ENCODE measurements at places on chromosomes 4 and X. TPM values are rescaled to one million over a fixed set of nuclear protein-coding genes. Genes with fewer than 3 reads are reported as not detected.
A peak's percentile ranks its signal among the peaks of the same experiment; 100 is the strongest.

The RADX gene
- total RNA-seq = 2.3 TPM

The BTC gene
- total RNA-seq = 40.6 TPM

The JAKMIP1 gene
- 1.2 TPM for total RNA-seq

The SGMS2 gene
- 278 TPM for total RNA-seq

The CLGN gene
- total RNA-seq = 1.8 TPM

The OTC gene
- not detected for total RNA-seq

The CT45A10 gene
- total RNA-seq = not detected

The DNASE1L1 gene
- total RNA-seq = 19.9 TPM

GRCh38 chrX:31178064-31178768, 106.4 kb upstream of the FTHL17 start:
- H3K4me1 ChIP-seq = no peaks in the 10 kb centered on the region
- no peak for DNase-seq
- peaks cover 3% of the 10 kb centered on the region for H3K36me3 ChIP-seq

- H3K4me1 ChIP-seq = peaks cover 10% of the 10 kb centered on the region
- no peak for DNase-seq
- H3K36me3 ChIP-seq = no peaks in the 10 kb centered on the region
- H3K4me3 ChIP-seq = no peak overlapping the region
- H3K27me3 ChIP-seq = no peaks in the 10 kb centered on the region
Measured at GRCh38 chr4:88757776-88758175, 60.1 kb upstream of the NAP1L5 start.

DNA sequence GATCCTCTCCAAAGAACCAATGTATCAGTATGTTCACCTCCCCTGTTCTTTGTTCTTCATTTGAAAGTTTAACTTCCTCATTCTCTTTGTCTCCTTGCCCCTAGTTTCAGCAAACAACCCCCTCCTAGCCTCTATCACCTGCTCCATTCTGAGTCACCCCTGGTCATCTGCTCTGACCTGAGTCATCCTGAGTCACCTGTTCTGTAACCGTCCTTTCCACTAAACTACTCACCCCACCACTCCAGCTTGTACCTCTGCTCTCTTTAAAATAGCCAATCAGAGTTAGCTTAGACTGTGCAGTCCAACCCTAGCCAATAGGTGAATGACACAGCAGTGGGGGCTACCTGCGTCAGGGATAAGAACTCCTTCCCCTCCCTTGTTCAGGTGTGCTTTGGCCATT, 249.8 kb upstream of the AADAT start:
- DNase-seq = no peak
- no peaks in the 10 kb centered on the region for H3K4me1 ChIP-seq
- H3K27me3 ChIP-seq = no peaks in the 10 kb centered on the region
- no peak overlapping the region for H3K27ac ChIP-seq

- no peak for DNase-seq
- H3K36me3 ChIP-seq = no peaks in the 10 kb centered on the region
- no peak overlapping the region for H3K27ac ChIP-seq
- H3K27me3 ChIP-seq = no peaks in the 10 kb centered on the region
- H3K4me1 ChIP-seq = no peaks in the 10 kb centered on the region
Measured at GRCh38 chr4:84530871-84531270, 31.8 kb upstream of the NKX6-1 start.

DNA sequence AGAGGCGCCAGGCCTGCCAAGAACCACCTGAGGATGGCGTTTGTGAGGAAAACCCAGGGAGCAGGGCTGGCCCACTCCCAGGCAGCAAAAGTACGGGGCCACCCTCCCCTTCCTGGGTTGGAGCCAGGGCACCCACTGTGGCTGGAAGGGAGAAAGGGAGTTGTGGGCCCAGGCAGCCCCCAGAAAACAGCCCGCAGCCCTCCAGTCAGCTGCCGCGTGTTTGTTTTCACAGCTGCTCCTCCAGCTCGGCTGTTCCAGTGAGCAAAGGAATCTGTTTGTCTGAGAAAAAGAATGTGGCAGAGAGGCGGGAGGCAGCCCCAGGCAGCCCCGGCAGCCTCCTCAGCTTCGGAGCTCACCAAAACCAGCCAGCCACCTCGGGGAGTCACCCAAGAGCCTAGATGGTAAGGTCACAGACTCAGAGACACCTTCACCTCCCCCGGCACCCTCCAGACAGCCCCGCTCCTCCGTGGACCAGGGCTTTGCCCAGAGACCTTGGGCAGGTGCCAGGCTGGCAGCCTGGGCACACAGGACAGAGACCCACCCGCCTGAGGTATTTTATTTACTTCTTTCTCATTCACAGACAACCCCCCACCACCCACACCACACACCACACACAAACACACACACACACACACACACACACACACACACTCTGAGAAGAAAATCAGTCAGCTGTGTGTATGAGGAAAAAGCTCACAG, 338.1 kb downstream of the BCOR start:
- no peak for DNase-seq
- H3K4me3 ChIP-seq = no peak overlapping the region
- H3K27me3 ChIP-seq = peaks cover 5% of the 10 kb centered on the region
- H3K36me3 ChIP-seq = no peaks in the 10 kb centered on the region

GRCh38 chr4:48203819-48204218, 65.8 kb downstream of the TEC start:
- no peaks in the 10 kb centered on the region for H3K36me3 ChIP-seq
- H3K27me3 ChIP-seq = no peaks in the 10 kb centered on the region
- no peak overlapping the region for H3K27ac ChIP-seq
- peaks cover 8% of the 10 kb centered on the region for H3K4me1 ChIP-seq

DNA sequence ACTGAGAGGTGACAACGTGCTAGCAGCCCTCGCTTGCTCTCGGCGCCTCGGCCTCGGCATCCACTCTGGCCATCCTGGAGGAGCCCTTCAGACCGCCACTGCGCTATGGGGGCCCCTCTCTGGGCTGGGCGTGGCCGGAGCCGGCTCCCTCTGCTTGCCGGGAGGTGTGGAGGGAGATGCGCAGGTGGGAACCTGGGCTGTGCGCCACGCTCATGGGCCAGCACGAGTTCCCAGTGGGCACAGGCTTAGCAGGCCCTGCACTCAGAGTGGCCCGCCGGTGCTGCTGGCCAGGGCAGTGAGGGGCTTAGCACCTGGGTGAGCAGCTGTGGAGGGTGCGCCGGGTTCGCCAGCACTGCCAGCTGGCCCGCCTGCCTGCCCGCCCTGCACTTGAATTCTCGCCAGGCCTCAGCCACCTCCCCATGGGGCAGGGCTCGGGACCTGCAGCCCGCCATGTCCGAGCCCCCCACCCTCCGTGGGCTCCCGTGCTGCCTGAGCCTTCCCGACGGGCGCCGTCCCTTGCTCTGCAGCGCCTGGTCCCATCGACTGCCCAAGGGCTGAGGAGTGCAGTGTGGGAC, 148.0 kb downstream of the RAPGEF2 start:
- no peak overlapping the region for H3K4me3 ChIP-seq
- H3K27ac ChIP-seq = no peak overlapping the region
- peaks cover 25% of the 10 kb centered on the region for H3K4me1 ChIP-seq

DNA sequence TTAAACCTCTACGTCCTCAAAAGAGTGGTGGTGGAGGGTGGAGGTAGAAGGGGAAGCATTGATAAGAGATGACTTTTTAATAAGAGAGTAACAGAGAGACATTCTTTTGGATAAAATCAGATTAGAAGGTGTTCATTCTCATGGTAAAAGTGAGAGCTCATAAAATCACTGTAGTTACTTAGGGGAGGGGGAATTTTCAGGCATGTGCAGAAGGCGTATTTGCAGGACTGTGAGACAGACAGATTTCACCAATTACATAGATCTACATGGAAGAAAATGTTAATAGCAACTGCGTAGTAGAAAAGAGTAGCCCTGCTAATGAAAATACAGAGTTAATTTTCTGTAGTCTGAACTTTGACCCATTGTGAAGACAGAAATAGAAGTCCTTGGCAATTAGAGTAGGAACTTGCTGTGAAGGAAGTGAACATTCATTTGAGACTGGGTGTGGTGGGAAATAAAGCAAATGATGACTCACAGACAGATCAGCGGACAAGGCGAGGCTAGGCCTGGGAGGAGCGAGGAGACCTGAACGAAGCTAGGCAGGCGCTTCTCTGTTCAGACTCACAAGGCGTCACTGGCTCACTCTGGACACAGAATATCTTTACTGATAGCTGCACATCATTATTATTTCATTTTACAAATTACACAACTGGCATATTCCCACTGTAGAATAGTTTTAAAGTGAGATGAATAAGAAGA, 57.2 kb upstream of the FAM9C start:
- H3K27ac ChIP-seq = peak overlapping the region; percentile 40
- no peaks in the 10 kb centered on the region for H3K27me3 ChIP-seq
- no peak for DNase-seq
- H3K4me1 ChIP-seq = peaks cover 29% of the 10 kb centered on the region
- H3K36me3 ChIP-seq = no peaks in the 10 kb centered on the region
- H3K4me3 ChIP-seq = no peak overlapping the region

DNA sequence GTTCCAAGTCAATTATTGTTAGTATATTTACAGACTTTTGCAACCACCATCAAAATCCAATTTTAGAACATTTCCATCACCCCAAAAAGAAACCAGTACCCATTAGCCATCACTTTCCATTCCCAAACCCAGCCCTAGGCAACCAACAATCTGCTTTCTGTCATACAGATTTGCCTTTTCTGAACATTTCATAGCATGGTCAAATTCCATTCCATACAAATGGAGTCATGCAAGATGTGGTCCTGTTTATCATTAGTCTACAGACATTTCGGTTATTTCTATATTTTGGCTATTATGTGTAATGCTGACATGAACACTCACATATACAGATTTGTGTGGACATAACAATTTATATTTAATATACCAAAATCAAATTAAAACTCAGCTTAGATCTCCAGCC, 508.7 kb downstream of the ZNF674 start:
- no peak for DNase-seq
- H3K4me3 ChIP-seq = no peak overlapping the region
- H3K27me3 ChIP-seq = no peaks in the 10 kb centered on the region
- H3K4me1 ChIP-seq = no peaks in the 10 kb centered on the region
- H3K27ac ChIP-seq = no peak overlapping the region

DNA sequence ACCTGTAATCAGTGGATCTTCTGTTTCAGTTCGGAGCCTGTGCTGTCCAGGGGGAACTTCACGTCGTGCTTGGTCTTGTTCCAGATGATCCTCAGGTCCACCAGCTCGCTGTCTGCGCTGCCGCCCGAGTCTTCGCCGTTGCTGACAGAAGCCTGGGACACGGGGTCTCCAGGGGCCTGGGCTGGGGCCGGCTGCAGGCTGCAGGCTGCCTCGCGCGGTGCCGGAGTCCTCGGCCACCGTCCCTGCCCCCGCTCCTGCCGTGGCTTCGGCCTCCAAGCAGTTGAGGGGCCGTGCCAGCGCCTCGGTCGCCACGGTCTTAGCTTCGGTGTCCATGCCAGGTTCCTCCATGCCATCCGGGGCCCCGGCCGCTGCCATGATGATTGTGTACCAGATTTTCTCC, 37.3 kb upstream of the CCNI start:
- no peaks in the 10 kb centered on the region for H3K36me3 ChIP-seq
- DNase-seq = no peak
- H3K4me3 ChIP-seq = no peak overlapping the region
- H3K4me1 ChIP-seq = no peaks in the 10 kb centered on the region
- H3K27me3 ChIP-seq = no peaks in the 10 kb centered on the region

DNA sequence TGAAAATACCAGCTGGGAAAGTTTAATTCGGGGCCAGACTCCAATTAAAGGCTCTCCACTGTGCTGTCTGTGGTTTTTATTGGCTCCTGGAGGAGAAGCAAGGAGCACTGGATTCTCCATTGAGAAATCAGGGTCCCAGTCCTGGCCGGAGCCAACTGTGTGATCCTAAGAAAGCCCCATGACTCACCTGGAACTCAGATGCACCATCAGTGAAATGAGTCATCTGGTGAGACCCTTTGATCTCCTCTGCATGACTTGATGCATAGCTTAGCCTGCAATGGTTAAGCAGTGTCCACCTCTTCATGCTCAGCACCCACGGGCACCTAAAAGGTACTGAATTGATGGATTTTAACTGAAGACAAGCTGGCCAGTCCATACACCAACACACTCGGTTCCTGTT, 119.2 kb upstream of the VCX3B start:
- no peaks in the 10 kb centered on the region for H3K36me3 ChIP-seq
- no peak overlapping the region for H3K27ac ChIP-seq
- DNase-seq = no peak
- no peaks in the 10 kb centered on the region for H3K4me1 ChIP-seq
- H3K27me3 ChIP-seq = no peaks in the 10 kb centered on the region

DNA sequence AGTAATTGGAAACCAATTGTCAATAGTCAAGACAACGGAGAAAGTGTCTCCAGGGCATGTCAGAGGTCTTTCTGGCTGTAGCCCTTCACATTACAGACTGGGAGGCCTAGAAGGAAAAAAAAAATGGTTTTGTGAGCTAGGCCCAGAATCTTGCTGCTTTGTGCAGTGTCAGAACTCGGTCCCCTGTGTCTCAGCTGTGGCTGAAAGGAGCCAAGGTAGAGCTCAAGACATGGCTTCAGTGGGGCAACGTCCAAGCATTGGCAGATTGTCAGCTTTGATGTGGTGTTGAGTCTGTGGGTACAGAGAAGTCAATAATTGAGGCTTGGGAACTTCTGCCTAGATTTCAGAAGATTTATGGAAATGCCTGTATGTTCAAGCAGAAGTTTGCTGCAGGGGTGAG, 103.0 kb downstream of the UGT2B28 start:
- no peaks in the 10 kb centered on the region for H3K4me1 ChIP-seq
- H3K27me3 ChIP-seq = no peaks in the 10 kb centered on the region
- H3K4me3 ChIP-seq = no peak overlapping the region
- DNase-seq = no peak

DNA sequence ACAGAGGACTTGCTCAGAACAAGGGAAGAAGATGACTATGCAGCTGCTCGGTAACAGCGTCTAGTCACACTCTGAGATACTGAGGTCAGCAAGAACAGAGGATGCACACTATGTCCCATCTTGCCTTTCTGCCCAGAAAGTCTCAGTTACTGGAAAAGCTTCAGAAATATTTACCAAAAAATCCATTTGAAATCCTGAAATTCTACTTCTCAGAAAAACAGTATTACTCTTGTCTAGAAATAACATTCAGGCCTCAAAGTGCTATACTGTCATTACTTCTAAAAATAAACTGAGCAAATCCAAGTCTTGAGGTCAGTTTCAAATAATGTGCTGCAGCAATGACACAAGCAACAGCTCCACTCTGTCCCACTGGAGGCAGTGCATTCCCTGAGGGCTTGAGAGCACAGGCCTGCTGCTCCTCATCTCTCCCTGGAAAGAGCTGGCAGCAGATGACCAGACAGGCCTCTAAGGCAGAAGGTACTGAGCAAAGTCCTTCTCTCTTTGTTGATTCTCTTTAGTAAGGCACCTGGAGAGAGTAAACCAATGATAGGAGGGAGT, 76.9 kb downstream of the CAMK2D start:
- H3K27ac ChIP-seq = peak overlapping the region; percentile 50
- DNase-seq = no peak
- H3K27me3 ChIP-seq = no peaks in the 10 kb centered on the region
- no peaks in the 10 kb centered on the region for H3K36me3 ChIP-seq

GRCh38 chr4:53537606-53538005, 53.7 kb downstream of the LNX1 start:
- peaks cover 21% of the 10 kb centered on the region for H3K4me1 ChIP-seq
- no peak overlapping the region for H3K27ac ChIP-seq
- no peak overlapping the region for H3K4me3 ChIP-seq
- DNase-seq = no peak
- H3K36me3 ChIP-seq = no peaks in the 10 kb centered on the region

DNA sequence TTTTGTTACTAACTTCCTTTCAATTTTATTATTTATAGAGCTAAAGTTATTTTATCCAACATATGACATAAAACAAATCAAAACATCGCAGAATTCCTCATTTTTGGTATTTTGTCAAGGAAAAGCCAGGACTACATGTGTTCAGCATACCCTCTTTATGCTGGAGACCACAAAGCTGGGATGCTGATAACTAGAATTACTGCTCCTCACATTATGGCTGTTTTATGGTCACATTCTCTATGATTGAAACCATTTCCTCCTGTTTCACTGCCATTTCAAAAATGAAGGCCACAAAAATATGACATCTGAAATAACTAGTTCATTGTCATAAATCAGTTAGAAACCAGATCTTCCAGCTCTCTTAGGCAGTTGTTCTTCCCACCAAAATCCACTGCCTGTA, 41.7 kb downstream of the KLHL34 start:
- H3K27me3 ChIP-seq = no peaks in the 10 kb centered on the region
- no peak overlapping the region for H3K27ac ChIP-seq

All from esophagus muscularis mucosa (tissue), 4 donors.